ENCODE measurements at places on chromosomes 6 and 20.
A peak's percentile ranks its signal among the peaks of the same experiment; 100 is the strongest.

GRCh38 chr6:44826025-44826676 is 438.6 kb downstream of the CDC5L start:
- DNase-seq, result no peak

GRCh38 chr6:14593286-14593685 is 475.7 kb downstream of the CD83 start:
- no peak for DNase-seq

GRCh38 chr6:14589175-14589574 is 471.6 kb downstream of the CD83 start:
- no peak for DNase-seq

GRCh38 chr6:17281497-17282481 is 628 bp downstream of the RBM24 start:
- DNase-seq, result no peak

- DNase-seq, result no peak
Measured at GRCh38 chr6:158023597-158023939, 41.9 kb downstream of the SYNJ2 start.

DNA sequence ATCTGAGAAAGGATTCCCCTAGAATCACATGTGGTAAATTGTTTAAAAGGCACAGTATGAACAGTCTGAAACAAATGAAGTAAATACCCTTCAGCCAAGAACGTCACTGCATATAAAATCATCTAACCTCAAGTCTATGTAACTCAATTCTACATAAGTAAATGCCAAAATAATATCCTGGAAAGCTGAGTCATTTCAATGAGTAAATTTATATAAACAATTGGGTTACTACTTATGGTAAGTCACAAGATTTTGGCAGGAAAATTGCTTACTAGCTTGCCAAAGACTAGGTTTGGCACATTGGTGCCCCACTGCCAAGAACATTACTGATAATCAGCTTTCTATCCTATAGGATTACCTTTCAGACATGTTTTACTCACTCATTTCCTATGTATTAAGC is 8.4 kb downstream of the GMDS start:
- no peak for DNase-seq

DNA sequence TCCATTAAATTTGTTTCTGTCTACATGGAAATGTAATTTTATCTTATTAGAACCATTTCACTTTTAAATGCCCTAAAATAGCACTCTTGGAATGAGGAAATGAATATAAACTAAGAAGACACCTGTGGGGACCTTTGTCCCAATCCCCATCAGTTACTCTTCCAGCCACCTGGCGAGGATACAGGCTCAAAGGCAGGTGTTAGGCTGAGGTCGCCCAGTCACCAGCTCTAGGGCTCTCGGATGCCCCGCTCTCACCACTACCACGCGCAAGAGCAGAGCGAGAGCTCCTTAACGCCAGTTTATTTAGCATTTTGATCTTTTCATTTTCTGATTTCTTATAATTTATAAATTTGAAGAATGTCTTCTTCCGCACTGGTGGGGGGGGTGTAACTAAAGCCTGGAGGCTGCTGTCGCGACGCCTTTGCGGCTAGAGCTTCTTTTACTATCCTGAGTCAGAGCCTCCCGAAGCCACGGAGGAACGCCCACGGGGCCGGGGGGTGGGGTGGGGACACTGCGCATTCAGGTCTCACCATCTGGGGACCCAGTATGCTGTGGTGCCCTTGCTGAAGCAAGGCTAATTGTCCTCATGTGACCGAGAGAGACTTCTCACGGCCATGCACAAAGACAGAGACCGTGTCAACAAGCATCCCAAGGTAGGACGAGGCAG is 38.7 kb upstream of the AFDN start:
- no peak for DNase-seq

- DNase-seq, result no peak
Measured at GRCh38 chr6:25946631-25947030, 16.0 kb upstream of the TRIM38 start.

- DNase-seq, result no peak
Measured at GRCh38 chr20:4153661-4154238, 138.4 kb upstream of the RNF24 start.

DNA sequence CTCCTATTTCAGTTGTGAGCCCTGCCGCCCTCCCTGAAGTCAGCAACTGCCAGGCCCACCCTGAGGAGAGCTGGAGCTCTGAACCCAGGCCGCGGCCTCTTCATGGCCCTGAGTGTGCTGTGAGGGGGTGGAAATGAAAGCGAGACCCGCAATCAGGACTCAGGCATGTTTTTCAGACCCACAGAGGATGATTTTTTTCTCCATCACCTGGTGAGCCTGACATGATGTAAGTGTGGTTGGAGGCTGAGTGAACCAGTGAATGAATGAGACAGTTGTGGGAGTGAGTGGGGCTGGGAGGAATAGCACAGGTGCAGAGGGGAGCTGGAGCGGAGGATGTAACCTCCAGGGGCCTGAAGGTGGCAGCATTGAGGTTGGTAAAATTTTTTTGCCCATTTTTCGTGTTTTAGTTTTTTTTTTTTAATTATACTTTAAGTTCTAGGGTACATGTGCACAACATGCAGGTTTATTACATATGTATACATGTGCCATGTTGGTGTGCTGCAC is 18.3 kb downstream of the RAET1L start:
- no peak for DNase-seq

GRCh38 chr6:125656287-125656870 is 93.1 kb upstream of the HEY2 start:
- DNase-seq, result no peak

GRCh38 chr6:56899311-56899710 is 55.6 kb upstream of the BEND6 start:
- DNase-seq, result no peak

DNA sequence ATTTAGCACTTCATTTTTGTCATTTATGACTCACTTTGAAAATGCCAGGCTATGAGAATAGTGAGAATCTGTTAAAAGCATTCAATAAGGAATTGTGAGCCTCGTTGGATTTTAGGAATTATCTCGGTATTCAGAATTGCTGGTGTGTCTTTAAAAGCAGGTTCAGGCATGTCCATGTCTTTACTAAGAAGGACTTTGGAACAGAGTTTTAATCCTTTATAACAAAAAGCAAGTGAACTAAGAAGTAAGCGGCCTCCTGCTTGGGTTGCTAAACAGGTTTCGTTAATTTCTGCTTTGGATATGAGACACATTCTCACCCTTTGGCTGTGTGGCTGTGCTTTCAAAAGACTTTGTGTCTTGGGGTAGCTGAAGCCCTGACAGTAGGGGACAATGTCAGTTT is 74.9 kb downstream of the IGF2R start:
- no peak for DNase-seq

DNA sequence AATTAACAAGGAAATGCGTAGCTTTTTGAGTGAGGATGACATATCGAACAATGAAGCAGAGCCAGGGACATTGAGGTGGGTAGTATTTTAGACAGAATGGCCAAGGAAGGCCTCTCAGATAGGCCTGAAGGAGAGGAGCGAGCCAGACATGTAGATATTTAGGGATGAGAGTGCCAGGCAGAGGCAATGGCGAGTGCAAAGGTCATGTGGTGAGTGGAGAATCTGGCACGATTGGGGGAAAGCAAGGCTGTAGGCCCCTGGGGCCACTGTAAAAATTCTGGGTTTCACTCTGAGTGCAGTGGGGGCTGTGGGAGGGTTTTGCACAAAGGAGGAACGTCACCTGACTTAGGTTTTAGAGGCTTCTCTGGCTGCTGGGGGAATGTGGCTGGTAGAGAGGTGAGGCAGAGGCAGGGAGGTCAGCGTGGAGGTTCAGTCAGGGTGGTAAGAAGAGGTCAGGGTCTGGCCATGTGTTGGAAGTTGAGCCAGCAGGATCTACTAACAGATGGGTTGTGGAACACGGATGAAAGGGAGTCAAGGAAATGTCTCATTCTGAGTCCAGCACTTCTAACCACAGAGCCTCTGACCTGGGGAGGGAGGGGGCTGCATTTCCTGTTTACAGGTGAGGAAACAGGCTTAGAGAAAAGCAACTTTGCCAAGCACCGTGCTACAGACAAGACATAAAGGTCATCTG is 11.3 kb downstream of the SIRPA start:
- DNase-seq, result no peak

- DNase-seq, result no peak
Measured at GRCh38 chr6:40909811-40910210, 129.2 kb downstream of the UNC5CL start.

DNA sequence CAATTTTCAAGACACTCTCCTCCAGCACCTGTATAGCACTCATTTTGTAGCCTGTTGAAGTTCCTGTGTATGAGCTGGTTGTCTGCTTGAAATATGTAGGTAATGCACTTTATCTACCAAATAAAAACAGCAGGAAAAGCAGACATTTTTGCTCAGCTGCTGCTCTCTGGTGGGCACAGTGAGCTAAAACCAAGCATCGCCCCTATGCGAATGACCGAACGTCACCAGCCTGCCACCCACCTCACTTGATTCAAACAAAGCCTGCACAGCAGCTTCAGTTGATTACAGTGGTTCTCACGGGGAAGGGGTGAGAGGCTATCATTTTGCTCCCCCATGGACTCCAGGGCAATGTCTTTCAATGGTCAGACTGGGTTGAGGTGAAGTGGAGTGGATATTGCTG is 185.7 kb downstream of the SASH1 start:
- DNase-seq, result peak; percentile 12

DNA sequence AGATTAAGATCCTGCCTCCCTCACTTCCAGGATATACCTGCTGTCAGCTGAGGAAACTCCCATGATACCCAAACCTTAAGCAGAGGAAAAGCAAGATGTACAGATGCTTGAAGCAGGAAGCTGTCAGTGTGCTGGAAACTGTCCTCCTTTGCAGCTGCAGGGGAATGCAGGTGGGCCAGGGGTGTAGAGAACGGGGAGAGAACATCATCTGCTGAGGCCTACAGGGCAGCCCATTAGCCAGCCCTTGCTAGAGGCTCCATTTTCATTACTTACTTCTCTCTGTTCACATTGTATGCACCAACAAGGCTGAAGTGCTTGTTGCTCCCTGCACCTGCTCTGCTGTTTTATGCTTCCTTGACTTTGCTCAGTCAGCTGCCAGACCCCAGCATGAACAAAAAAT is 119.1 kb downstream of the PRND start:
- DNase-seq, result no peak

DNA sequence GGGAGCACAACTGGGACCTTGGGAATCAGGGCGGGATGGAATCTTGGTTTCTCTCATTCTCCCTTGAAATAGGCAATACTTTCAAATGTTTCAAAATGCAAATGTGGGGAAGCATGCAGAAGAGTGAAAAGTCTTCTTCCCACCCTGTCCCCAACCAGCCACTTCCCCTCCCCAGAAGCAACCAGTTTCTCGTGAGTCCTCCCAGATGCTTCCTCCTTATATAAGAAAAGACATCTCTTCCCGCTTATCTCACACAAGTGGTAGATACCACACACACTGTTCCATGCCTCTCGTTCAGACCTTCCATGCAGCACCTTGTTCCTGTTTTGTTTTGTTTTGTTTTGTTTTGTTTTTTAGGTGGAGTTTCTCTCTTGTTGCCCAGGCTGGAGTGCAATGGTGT is 25.1 kb downstream of the HCK start:
- no peak for DNase-seq

GRCh38 chr6:3696525-3697088 is 54.9 kb downstream of the PXDC1 start:
- no peak for DNase-seq

- DNase-seq, result no peak
Measured at GRCh38 chr6:105432797-105433196, 29.9 kb upstream of the PREP start.

DNA sequence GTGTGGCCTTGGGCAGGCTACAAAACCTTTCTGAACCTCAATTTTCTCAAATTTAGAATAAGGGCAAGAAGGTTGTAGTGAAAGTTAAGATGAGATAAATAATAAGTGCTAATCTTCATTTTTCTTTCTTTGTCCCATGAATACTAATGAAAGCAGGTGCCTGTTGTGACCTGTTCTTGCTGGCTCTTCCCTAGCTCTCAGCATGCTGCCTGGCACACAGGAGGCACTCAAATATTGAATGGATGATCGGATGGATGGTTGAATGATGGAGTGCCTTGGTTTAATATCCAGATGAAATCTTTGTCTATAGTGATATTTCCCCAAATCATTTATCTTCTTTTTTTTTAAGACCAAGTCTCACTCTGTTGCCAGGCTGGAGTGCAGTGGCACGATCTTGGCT is 15.0 kb downstream of the PBOV1 start:
- DNase-seq, result no peak

DNA sequence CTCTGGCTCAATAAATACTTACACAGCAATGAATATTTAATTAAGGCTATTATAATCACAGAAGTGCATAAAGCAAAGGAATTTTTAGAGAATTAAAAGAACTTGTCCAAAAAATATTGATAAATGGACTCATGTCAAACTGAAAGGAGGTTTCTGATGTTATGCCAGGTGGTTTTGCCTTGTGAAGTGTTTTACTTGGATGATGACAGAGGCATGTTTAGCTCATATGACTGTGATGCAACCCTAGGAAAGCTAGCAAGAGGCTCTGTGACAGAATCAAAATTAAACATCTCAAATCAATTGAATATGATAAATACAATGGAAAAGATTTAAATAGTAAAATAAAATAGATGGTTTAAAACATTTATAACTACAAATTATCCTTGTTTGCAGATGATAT is 137.3 kb downstream of the TMEM200A start:
- DNase-seq, result no peak

DNA sequence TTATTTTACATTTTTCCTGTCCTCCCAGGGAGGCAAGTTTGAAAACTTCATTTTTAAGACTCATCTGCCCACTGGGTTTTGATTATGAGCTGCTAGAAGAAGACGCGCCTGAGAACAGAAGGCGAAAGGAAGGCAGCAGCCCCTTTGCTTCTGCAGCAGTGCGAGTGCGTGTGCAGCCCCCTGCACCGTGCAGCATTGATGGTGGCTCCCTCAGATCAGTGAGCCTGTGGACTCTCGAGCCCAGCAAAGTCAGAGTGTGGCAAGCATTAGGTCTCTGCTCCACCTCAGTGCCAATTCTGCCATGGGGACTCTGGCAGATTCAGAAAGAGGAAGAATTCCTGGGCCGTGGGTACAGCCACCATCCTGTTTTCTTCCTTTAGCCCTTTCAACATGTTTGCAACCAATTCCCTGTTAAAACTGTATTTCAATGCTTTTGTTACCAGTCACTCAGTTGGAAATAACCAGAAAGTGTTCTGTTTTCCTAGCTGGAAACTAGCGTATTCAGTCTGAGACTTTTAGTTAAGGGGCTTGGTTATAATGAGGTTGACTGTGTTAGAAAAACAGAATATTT is 134.8 kb upstream of the OGFRL1 start:
- no peak for DNase-seq

GRCh38 chr6:89007209-89008000 is 44.0 kb upstream of the RNGTT start:
- DNase-seq, result no peak
